ENCODE measurements at places on chromosomes 3 and 15. TPM values are rescaled to one million over a fixed set of nuclear protein-coding genes. Genes with fewer than 3 reads are reported as not detected.

The CLASP2 gene
- total RNA-seq: 52.1 TPM

The CA12 gene
- total RNA-seq: 114 TPM

The ANKUB1 gene
- not detected for total RNA-seq

The GADL1 gene
- not detected for total RNA-seq

The DUOXA2 gene
- total RNA-seq: not detected

The P2RY14 gene
- not detected for total RNA-seq

DNA sequence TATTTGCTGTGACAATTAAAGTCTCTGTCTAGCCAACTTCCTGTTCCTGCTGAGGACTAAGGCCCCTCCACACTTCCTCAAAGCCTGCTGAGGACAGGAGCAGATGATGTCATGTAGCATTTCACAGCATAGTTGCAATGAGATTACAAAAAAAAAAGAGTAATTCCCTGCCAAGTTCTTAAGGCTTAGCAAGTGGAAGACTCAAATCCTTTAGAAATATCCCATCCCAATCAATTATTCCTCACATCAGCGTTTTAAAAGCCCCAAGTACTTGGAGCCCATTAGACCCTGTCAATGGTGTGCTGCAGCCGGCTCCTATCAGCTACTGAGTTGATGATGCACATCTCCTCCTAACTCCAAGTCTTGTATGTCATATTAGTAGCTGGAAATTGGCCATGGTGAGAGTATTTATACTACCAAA lies 51.7 kb downstream of the TRANK1 start:
- H3K4me1 ChIP-seq: no peaks in the 10 kb centered on the region
- H3K27me3 ChIP-seq: no peaks in the 10 kb centered on the region
- DNase-seq: peak; percentile 75
- peaks cover 9% of the 10 kb centered on the region for H3K36me3 ChIP-seq

DNA sequence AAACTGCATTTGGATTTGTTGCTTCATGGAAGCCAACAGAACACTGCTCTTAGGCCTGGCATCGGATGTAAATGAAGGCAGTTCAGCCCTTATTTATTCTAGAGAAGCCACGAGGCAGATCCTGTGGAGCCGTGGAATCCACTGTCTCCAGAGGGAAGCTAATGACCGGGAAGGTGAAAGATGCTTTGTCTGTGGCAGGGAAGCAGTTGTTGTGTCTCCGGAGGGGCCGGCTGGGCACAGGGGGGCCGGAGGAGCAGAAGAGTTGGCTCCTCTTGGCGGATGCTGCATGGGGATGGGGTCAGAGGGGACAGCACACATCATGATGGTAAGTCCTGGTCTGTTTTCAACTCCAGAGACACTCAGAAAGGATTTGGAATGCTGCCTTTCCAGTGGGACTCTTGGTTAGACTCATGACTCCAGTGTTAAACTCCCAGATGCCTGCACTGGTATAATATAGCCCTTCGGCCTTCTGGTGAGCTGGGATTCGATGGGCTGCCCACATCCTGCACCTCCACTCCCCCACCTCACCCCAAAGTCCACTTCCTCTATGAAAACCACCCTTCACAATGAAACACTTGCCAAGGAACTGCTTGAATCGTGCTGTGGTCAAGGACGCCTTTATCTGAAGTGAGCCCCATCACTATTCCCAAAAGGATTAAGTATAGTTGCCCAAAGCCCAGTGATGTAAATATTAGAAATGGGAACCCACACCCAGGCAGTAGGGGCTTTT lies 33.6 kb downstream of the TPM1 start:
- no peak for DNase-seq
- peaks cover 26% of the 10 kb centered on the region for H3K4me1 ChIP-seq
- peaks cover 11% of the 10 kb centered on the region for H3K36me3 ChIP-seq
- peak overlapping the region; percentile 68 for H3K27ac ChIP-seq
- H3K4me3 ChIP-seq: no peak overlapping the region

DNA sequence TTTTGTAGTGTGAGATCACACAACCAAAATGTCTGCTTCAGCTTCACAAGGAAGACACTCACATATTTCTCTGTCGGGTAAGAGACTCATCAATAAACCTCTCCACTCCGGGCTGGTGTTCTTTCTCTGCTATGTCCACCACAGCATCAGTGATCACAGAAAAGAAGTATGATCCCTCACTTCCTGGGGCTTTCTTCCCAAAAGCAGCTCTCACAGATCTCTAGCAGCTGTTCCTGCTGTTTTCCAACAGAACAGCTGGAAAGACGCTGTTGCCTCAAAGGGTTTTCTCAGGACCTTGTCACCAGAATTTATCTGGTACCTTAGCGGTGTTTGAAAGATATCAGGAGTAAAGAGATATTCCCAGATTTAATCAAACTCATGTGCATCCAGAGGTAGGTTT lies 46.4 kb downstream of the GATM start:
- DNase-seq: peak; percentile 41
- H3K4me3 ChIP-seq: no peak overlapping the region
- no peaks in the 10 kb centered on the region for H3K27me3 ChIP-seq
- H3K36me3 ChIP-seq: no peaks in the 10 kb centered on the region

DNA sequence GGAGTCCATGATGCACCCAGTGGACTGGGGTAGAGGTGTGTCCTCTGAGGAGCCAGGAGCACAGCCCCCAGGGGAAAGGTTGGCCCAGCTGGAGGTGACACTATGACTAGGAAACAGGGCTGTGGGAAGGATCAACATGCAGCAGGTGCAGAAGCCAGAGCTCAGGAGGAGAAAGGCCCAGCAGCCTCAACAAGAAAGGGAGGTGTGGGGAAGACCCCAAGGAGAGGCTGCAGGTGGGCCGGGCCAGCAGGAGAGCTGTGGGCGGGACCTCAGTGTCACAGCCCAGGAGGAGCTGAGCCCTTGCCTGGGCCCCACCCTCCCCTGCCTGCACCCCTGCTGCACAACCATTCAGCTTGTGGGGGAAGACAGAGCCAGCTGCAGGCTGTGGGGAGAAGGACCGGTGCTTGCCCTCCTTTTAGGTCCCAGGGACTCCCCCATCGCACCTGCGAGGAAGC lies 18.4 kb upstream of the KLF13 start:
- peaks cover 8% of the 10 kb centered on the region for H3K27me3 ChIP-seq
- DNase-seq: peak; percentile 37

DNA sequence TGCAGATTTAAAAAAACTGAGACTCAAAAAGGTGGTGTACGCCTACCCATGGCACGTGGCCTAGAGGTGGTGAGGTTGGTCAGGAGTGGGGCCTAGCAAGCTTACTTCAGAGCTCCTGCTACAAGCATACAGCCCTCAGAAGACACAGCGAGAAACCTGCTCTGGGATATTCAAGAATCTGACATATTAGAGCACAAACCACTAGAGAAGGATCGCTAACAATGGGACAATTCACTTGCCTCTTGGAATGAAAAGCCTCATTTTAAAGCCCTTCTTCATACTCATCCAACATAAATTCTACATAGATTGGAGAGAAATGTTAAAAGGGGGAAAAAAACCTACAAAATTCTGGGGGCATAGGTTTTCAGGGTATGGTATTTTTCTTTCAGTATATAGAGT lies 118.0 kb upstream of the ARHGEF3 start:
- no peaks in the 10 kb centered on the region for H3K36me3 ChIP-seq
- peaks cover 5% of the 10 kb centered on the region for H3K27me3 ChIP-seq
- H3K4me1 ChIP-seq: peaks cover 11% of the 10 kb centered on the region
- no peak overlapping the region for H3K27ac ChIP-seq
- H3K4me3 ChIP-seq: no peak overlapping the region

DNA sequence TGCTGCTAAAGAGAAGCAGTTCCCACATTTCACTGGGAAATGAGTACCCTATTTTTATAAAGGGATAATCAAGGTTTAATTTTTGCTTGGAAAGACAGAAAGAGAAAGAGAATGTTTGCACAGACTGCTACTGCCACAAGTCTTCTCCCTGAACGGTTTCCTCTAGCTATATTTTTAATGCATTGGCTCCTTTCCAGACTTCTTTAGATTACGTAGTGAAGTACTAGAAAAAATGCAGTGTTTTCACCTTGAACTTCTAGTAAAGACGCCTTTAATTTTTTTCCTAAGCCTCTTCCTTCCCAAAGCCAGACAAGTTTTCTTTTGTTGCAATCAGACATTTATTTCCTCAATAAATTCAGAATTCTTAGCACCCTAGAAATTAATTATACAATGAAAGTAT lies 248.3 kb upstream of the CCDC54 start:
- H3K27ac ChIP-seq: no peak overlapping the region
- no peaks in the 10 kb centered on the region for H3K27me3 ChIP-seq
- no peak overlapping the region for H3K4me3 ChIP-seq
- H3K36me3 ChIP-seq: no peaks in the 10 kb centered on the region
- no peak for DNase-seq

GRCh38 chr3:31985831-31986230 lies 4.3 kb downstream of the ZNF860 start:
- no peaks in the 10 kb centered on the region for H3K4me1 ChIP-seq
- H3K27me3 ChIP-seq: no peaks in the 10 kb centered on the region
- no peak overlapping the region for H3K4me3 ChIP-seq
- no peaks in the 10 kb centered on the region for H3K36me3 ChIP-seq
- H3K27ac ChIP-seq: no peak overlapping the region

DNA sequence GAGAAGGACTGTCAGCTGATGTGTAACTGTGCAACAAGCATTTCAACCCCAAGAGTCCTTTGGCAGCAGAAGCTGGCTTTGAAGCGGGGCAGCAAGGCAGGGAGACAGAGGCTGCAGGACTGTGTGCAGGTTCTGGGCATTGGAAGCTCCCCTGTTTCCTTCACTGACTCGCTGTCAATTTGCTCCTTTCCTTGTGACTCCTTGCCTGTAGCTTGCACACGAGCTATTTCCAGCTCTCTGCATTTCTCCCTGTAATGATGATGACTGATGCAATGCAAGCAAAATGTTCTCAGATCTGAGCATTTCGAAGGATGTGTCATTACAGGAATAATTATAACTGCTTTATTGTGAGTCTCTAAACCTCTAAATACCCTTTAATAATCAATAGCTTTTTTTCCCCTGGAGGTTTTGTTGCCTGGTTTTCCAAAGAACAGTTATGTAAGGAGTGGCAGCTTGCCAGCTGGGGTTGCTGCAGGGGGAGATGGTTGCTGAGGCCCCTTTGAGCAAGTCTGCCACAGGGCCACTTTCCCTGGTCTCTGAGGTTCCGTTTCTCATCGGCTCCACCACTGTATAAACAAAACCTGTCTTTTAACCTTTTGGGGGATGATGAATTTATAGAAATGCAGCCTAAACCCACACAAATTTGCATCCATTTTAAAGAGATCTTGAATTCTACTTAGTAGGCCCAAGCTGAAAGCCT lies 2.8 kb downstream of the APOD start:
- H3K27ac ChIP-seq: no peak overlapping the region
- H3K4me1 ChIP-seq: no peaks in the 10 kb centered on the region
- peak; percentile 88 for DNase-seq
- no peak overlapping the region for H3K4me3 ChIP-seq
- no peaks in the 10 kb centered on the region for H3K36me3 ChIP-seq

DNA sequence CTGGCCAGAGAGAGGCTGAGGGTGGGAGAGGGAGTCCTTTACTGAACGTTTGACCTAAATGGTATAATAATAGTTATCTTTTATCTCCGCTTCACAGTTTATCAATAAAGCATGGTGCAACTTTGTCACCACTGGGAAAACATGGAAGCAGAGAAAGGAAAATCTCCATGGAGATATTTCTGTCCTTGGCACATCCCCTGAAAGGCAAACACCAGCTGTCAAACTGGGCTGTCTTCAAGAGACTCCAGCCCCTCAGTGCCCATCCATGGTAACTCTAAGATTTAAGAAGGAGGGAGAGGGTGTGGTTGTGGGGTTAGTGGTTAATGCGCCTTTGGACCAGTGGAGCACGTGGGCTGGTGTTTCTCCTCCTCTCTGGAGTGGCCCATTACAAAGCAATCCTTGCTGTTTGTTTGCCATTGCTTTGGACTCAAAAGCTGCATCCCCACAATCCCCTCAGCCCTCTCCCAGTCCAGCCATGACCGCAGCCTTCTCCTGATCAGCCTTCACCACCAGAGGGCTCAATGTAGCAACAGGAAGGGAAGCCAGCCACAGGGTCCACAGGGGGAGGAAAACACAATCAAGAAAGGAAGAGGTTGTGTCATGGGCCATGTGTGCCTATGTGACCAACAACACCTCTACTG lies 38.2 kb upstream of the FAM174B start:
- H3K36me3 ChIP-seq: no peaks in the 10 kb centered on the region
- H3K4me3 ChIP-seq: no peak overlapping the region
- H3K4me1 ChIP-seq: no peaks in the 10 kb centered on the region
- H3K27me3 ChIP-seq: no peaks in the 10 kb centered on the region

GRCh38 chr15:78012643-78013077 lies 64.9 kb downstream of the TBC1D2B start:
- H3K4me1 ChIP-seq: peaks cover 9% of the 10 kb centered on the region
- no peaks in the 10 kb centered on the region for H3K27me3 ChIP-seq
- no peak overlapping the region for H3K4me3 ChIP-seq
